ENCODE measurements at places on chromosomes 5 and 9.

DNA sequence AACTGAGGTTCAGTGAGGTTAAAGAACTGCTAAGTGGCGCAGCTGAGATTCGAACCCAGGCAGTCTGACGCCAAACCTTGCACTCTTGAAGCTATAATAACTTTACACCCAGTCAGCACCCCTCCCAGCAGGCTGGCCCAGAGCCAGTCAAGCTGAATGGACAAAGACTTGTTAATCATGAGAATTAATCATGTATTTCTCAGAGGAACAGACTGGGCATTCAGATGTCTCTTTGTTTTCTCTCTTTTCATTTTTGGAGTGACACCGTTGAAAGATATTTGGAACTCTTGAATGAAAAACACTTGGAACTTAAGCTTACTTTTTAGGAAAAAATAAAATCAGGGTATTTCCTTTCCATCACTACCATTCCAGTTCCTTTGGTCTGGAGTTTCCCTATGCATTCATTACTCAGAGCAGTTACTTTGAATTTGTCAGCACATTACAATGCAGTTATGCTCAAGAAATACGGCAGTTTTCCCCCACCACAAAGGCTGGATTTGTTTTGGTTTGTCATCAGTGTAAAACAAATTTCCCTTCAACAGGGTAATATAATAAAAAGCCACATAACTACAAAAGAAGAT lies 22.6 kb upstream of the MAMDC2 start:
- DNase-seq, result no peak

DNA sequence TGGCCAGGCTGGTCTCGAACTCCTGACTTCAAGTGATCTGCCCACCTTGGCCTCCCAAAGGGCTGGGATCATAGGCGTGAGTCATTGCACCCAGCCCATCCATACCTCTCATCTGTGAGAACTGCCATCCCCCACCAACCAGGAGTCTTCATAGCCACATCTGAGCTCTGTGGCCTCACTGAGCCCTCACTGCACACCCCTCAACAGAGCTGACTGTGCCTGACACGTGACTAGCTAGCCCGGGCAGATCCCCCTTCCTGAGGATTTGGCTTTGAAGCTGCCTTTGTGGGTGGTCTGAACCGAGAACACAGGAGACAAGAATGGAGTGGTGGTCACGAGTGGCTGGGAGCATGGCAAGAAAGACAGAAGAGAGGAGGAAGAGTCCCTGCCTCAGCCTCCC lies 15.6 kb downstream of the AK8 start:
- no peak for DNase-seq

DNA sequence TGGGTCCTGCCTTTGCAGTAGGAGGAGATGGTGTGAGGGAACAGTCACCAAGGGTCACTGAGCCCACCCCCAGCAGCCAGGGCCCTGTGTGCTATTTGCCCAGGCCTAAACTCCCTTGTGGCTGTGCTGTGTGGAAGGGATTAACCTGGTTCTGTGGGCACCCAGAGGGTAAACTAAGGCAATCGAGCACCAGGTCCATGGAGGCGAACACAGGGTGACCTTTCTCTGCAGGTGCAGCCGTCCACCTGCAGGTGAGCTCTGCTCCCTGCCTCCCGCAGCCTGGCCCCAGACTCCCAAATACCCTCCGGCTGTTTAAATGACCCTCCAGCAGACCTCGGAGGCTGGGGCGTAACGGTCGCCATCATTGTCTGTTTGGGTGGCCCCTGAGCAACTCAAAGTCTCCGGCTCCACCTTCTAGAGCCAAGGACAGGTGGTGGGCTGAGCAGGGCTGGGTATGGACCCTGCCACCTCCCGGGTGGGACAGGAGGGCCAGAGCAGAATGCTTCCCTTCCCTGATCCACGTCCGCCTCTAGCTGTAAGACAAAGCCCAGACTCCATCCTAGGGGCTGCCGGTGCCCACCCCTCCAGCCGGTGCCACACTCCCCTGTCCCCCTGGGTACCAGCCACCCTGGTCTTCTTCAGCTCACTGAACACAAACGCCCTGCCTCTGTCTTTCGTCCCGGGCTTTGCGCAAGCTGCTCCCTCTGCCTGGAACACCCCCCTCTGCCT lies 34.1 kb upstream of the FIBCD1 start:
- DNase-seq, result no peak

- no peak for DNase-seq
Measured at GRCh38 chr9:28155067-28155466, 581.8 kb upstream of the C9orf72 start.

DNA sequence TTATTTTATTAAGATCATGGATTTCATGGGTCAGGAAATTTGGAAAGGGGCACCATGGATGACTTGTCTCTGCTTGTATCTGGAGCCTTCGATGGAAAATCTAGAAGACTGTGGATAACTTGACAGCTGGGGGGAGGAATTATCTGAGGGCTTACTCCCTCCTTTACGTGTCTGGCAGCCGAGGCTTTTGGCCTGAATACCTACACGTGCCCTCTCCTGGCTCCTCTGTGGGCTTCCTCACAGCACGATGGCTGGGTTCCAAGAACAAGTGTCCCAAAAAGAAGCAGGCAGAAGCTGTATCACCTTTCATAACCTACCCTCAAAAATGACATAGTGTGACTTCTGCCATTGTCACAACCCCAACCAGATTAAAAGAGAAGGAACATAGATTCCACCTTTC lies 228.9 kb downstream of the GRIA1 start:
- no peak for DNase-seq

DNA sequence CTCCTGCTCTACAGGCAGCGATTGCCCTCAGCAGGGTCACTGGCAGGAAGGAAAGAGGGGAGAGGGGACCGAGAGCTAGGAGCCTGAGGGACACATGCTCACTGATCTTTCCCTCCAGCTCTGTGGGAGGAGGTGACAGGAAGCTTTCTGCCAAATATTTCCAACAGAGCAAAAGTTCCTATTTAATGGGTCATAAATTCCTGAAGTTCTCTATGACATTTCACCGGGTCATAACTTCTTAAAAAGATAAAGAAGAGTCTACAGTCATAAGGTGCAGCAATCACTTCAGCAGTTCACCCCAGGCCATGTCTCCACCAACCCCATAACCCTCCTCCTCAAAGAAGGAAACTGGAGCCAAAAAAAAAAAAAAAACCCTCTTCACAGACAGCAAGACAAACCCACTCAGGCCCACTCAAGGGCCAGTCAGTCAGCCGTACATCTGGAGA lies 481.1 kb downstream of the NR2F1-AS1 start:
- no peak for DNase-seq

DNA sequence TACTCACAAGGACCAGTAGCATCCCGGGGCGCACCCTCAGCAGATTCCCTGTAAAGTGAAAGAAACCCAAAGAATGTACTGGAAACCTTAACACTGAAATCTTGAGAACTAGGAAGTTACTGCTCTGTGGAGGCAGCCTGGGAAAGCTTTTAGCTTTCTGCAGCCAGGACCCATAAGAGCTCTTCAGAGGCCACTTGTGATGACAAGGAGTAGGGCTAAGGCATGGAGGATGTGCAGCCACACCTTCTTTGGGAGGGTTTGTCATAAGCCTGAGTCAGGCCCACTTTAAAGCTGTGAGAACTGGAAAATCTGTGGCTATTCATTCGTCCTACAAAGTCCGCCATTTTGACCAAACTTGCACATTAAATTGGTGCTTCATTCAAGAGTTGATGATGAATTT lies 291.1 kb upstream of the TLE4 start:
- no peak for DNase-seq

GRCh38 chr5:32020271-32020670 lies 153.8 kb downstream of the GOLPH3 start:
- no peak for DNase-seq

- peak; percentile 42 for DNase-seq
Measured at GRCh38 chr5:123549256-123549904, 37.4 kb downstream of the CSNK1G3 start.

DNA sequence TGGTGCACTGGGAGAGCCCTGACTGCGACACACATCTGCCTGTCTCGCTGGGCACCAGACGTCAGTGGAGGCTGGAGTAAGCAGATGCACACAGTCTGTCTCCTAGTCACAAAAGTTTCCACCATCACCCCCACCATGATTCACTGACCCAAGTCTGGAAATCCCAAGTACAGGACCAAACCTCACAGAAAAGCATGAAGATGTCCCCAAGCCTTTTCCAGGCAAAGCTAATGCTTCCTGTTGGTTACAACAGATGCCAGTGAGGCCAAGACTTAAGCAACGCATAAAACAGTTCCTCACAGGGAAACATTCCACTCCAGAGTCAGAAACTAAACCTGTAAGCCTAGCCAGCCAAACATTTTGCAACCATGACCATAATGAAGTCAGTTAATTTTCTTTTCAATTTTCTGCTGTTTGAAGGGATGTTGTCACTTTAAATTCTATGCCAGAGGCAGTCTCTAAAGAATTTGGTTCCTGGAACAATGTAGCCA lies 259.3 kb upstream of the SLC30A5 start:
- DNase-seq, result no peak

DNA sequence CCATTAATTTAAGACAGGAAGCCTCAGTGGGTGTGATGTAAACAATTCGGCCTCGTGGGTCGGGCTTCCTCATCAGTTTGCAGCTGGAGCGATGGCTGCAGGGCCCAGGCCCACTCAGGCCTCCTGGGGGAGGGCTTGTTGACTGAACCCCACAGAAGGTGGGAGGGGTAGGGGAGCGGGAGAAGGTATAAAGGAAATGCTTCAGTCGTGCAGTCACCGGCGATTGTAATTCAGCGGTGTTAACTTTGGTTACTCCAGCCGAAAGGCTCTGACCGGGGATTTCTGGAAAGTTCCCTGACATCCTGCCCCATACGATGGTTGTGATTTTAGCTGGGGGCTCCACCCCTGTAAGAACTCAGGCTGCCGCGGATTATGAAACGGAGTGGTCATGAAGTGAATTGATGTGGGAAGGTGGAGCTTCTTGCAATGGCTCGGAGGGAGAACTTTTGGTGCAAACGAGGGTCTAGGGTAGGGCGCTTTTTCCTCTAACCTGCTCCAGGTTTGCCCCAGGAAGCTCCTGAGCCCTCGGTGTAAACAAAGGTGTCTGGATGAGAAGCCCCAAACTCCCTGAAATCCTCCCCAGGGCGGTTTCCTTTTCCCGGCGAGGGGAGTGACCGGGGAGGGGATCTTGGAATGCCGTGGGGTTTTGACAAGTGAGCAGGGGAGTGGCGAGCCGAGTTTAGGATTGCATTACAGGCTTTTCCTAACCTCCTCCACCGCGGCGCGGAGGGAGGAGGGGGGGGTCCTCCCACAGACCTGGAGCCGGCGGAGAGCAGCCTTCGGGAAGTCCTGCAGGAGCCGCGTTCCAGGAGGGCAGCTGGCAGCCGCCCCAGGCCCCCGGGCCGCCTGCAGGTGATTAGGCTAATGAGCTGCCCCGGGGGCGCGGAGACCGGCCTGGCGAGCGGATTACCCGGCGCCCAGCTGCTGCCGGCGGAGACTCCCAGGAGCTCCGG lies 215.5 kb downstream of the PDZD2 start:
- DNase-seq, result peak; percentile 50
